Right renal pelvis (tissue), 4 donors: ENCODE measurements at places on chromosomes 1 and 21.

GRCh38 chr1:158685085-158685484 is 1.4 kb downstream of the SPTA1 start:
- no peak for DNase-seq

DNA sequence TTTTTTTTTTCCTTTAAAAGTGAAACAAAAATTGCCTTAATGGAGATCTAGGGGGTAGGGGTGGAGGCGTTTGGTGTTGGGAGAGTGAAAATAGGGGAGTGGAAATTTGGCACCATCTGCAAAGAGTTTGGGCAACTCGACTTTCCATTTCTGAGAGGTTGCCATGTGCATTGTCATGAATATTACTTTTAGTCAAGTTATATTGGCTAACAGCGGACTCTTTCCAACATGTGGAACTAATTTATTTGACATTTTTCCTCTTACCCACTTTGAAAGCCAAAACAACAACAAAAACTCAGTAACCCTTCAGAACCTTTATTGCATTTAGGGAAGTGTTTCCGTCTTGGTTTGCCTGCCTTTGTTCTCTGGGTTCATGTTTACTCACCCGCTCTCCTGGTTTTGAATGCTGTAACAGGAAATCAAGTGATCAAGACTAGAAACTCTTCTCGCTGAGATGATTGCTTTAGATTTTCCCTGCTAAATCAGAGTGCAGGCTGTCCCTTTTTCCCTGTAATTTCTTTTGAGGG is 70.4 kb downstream of the CACHD1 start:
- no peak for DNase-seq

DNA sequence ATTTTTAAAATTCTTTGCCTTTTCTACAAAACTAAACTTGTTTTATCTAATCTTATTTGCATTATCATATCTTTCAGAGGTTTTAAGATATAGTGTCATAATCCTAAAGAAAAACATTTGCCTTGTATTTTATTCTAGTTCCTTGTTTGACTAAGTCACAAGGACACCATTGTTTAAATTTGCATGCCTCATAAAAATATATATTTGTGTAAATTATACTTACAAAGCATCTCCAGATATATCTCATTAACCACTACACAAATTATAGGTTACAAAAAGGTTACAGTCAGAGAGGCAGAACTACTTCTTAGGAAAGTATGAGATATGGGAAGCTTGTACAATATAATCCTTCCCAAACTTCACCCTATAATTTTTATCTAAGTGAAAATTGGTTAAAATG is 4.2 kb upstream of the RGS13 start:
- DNase-seq = no peak

DNA sequence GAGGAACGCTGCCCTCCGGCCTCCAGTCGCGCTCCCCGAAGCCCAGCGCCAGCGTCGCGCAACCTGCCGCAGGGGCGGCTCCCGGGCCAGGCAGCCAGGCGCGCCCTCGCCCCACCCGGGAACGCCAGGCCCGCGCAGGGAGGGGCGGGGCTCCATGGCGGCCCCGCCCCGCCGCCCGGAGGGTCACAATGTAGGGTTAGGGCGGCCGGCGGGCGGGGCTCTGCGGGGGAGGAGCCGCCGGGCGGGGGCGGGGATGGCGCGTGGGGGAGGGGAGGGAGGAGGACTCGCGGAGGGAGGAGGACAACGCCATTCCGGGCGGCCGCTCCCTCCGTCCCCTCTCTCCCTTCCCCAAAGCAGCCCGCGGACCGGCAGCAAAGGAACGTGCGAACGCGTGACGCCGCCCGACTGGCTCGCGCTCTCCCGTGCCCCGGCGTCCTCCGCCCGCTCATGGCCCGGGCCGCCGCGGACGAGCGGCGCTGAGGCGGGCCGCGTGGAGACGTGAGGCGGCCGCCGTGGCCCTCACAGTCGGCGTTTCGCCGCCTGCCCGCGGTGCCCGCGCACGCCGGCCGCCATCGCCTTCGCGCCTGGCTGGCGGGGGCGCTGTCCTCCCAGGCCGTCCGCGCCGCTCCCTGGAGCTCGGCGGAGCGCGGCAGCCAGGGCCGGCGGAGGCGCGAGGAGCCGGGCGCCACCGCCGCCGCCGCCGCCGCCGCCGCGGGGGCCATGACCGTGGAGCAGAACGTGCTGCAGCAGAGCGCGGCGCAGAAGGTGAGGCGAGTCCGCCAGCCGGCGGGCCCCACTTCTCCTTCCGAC is at the start of gene USP25:
Gene USP25 (plus strand): TSS at position 309 of the 810 bp plus-strand sequence. CDS start 412 bp downstream, at position 721.
- peak; percentile 62 for DNase-seq

- no peak for DNase-seq
These were observed 324.6 kb downstream of the CAMTA1 start for GRCh38 chr1:7109901-7110300.

DNA sequence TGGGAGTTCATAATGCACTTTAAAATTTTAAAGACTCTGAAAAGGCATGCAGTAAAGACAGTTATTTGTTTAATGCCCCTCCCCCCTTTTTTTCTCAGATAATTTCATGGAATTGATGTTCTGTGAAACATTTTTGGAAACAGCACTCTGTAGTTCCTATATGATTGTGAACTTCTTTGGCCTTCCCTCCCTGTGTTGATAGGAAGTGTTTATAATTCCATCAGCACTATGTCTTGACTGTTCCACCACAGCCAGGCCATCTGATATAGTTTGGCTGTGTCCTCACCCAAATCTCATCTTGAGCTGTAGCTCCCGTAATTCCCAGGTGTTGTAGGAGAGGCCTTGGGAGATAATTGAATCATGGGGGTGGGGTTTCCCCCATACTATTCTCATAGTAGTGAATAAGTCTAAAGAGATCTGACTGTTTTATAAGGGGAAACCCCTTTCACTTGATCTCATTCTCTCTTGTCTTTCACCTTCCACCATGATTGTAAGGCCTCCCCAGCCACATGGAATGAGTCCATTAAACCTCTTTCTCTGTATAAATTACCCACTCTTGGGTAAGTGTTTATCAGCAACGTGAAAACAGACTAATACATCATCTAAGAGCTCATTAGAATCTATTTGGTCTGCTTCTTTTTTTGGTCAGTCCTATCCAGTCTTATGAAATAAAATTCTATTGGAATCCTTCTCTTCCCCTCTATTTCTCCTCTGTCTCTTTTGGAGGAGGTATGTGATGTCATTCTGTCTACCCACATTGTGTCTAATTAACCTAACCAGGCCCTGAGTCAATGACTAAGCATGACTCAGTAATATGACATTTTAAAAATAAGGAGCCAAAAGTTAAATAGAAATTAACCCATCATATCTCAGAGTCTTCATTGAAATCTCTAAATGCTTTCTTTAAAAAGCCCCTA is 8.9 kb downstream of the CCDC185 start:
- no peak for DNase-seq

- DNase-seq = no peak
These were observed 34.8 kb upstream of the CACYBP start for GRCh38 chr1:174964972-174965361.

- no peak for DNase-seq
These were observed 33.1 kb downstream of the GABPA start for GRCh38 chr21:25767921-25768320.

- DNase-seq = no peak
These were observed 331.9 kb downstream of the NPHP4 start for GRCh38 chr1:5660141-5660935.

DNA sequence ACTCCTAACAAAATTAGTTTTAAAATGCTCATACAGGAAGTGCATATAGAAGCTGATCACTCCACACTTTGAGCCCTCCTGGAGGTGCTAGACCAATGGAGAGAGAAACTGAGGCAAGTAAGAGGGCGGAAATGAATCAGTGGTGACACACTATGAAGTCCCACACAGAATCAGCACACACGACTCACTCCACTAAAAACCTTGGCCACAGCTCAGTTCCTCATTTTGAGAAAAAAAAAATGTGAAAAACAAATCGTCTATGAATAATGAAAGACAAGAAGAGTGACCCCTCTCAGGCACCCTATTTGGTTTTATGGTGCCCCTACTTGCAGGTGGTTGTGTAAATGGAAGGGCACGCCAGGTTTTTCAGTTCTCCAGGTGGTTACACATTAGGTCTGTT is 675.1 kb upstream of the BRINP3 start:
- no peak for DNase-seq

DNA sequence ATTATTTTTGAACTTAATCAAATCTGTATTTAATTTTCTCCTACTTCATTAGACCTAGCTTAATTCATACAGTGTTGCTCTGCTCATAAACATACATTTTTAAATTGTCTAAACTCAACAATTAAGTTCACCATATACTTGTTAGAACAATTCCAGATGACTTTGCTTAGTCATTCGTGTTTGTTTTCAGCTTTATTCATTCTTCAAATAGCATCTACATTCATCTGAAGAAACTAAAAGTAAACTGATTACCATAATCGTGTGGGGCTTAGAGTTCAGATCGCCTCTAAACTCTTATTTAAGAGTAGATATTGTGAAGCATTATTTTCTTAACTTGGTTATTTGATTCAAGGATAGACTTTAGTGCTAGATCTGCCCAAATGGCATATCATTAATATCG is 34.4 kb downstream of the KLHL20 start:
- no peak for DNase-seq

DNA sequence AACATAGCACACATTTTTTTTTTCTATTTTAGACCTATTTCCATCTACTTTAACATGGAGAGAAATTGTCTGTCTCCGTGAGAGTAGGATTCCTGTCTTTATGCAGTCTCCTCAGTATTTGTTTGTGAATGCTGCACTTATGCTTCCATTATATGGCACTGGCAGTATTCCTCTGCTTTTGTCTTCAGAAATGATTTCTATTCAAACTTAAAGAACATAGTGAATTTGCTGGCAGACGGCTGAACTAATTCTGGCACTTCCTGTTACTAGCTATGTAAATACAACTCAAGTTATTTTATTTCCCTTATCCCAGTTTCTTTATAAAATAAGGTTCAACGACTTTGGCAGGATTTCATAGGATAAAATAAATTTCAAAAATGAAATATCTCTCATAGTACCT is 45.3 kb downstream of the KCTD3 start:
- no peak for DNase-seq

GRCh38 chr1:86741947-86742572 is 37.7 kb downstream of the SH3GLB1 start:
- DNase-seq = no peak

- no peak for DNase-seq
These were observed 9.0 kb downstream of the CREG1 start for GRCh38 chr1:167544447-167545093.

DNA sequence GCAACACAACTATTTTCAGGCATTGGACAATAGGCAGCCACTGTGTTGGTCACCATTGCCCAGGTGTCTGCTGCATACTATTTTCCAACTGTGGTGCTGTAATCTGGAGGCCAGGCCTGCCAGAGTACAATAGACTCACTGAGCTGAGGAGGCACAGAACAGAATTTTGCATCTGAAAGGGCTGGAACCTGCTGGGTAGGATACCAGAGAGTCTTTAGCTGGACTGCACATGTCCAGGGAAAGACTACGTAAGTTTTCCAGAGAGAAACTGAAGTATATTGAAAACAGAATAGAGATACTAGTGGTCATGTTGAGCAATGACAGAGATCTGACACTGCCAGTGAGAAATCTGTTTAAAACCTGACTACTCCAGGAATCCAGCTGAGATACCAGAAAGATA is 200.8 kb downstream of the RASAL2 start:
- DNase-seq = no peak

GRCh38 chr21:17612023-17612564 is 607 bp downstream of the BTG3 start:
- peak; percentile 13 for DNase-seq

DNA sequence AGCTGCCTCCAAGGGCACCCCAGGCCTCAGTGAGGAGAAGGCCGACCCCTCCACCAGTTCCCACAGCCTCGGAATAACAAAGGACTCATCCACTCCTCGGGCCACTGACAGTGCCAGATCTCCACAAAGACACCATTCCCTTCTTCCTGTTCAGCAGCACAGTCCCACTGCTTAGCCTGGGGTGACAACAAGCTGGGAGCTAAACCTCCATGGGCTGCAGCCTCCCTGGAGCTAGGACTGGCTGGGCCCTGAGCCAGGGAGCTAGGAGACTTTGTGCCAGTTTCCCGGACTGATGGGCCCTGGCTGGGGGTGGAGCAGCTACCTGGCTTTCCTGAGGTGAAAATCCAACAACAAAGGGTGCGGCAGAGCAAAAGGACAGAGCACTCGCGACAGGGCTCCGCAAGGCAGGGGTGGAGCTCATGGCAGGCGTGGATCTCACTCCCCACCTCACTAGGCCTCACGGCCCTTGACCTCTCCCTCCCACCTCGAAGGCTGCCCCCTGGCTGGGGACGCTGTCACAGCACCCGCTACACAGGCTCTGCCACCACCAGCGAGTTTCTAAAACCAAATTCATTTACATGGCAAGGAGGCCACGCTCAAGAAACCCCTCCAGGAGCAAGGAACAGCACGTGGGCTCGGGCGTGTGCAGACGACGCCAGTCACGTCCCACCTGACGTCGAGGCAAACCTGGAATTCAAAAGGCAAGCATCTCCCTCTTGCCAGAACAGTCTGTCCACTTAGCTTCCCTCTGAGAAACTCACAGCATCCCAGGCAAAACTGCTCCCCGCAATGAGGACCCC is 13.8 kb downstream of the SLC35E2B start:
- no peak for DNase-seq

- no peak for DNase-seq
These were observed 168.4 kb upstream of the C21orf91 start for GRCh38 chr21:17987382-17988101.

DNA sequence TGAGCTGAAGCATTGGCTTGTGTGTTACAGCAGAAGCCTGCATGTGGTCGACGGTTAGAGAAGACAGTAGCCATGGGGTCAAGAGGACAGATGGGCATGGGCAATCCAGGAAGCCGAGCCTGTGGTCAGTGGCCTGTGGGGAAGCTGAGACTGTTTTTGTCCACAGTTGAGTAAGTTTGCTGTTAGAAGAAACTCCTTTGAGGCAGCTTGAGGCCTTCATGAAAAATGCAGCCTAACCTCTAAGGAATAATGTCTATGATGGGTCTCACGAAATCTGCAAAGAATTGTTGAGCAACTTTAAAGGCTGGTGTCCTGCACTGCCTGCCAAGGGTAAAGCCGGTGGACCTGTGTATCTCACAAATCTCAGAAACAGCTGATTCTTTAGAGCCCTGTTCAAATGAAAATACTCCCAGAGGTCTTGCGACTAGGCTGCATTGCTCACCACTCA is 322.4 kb downstream of the SETD4 start:
- no peak for DNase-seq
